ENCODE measurements at places on chromosomes 7 and 10.

GRCh38 chr10:105675333-105675732 lies 1034.2 kb downstream of the SORCS3 start:
- no peak for DNase-seq

GRCh38 chr10:72328045-72328828 lies 26.5 kb downstream of the DNAJB12 start:
- DNase-seq, result peak; percentile 45

DNA sequence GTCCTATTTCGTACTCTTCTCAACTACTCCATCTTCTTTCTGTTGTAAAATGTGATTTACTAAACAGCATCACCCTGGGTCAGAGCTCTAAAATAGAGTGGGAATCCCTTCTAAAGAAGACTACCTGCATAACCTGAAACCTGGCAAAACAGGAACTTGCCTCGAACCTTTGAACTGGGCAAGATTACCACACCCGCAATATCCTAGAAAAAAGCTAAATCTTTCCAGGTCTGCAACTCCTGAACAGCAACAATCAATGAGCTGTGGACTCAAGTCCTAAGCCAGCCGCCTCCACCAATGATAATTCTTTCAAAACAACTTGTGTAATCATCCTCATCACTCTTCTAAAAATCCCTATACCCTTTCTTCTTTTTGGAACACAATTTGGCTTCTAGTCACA lies 824.2 kb upstream of the COBL start:
- no peak for DNase-seq

- DNase-seq, result no peak
These were observed 8.5 kb downstream of the RASSF4 start for GRCh38 chr10:44968091-44968490.

DNA sequence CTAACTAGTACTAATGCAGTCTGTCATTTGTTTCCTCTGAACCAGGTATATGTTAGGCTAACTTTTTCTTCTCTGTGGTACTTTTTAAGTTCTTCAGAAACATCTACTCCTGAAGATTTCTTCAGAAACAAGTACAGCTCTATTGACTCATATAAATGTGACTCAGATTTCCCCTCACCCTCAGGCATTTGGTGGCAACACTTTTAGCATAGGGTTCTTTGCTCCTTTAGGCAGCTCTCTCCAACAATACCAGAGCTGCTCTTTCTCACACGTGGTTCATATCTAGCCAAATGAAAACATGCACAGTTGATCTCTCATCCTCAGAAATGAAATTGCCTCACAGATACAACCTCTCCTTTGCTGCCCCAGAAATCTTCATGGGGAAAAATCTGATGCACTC lies 939.8 kb downstream of the SORCS1 start:
- DNase-seq, result no peak

DNA sequence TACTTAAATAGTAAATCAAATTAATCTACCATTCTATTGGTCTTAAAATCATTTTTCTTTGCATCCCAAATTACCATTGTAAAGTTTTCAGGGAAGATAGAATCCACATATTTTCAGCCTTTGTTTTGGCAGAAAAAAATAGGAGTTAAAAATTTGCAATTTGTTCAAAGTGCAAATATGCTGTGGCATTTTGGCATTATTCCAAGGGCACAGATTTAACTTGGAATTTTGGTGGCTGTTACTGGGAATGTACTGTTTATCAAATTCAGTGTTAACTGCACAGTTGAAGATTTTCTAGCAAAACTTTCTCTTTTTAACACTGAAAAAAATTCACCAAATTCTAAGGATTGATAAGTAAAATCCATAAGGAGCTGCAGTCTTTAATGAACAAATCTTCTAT lies 151.0 kb upstream of the HDAC9 start:
- DNase-seq, result no peak

- DNase-seq, result no peak
These were observed 4.1 kb upstream of the CEP41 start for GRCh38 chr7:130444751-130445407.

GRCh38 chr7:91089382-91089963 lies 174.8 kb upstream of the FZD1 start:
- peak; percentile 26 for DNase-seq

- DNase-seq, result no peak
These were observed 177.7 kb downstream of the SKIDA1 start for GRCh38 chr10:21347785-21348170.

DNA sequence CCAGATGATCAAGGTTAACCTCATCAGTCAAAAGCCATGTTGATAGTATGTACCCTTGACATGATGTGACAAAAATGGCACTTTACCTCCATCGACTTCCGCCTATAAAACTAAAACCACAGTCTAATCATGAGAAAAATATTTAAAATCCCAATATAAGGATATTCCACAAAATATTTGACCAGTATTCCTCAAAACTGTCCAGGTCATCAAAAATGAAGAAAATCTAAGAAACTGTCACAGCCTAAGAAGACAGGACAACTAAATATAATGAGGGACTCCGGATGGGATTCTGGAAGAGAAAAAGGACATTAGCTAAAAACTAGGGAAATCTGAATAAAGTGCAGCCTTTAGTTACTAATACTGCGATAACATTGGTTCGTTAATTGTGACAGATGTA lies 67.6 kb downstream of the XPNPEP1 start:
- DNase-seq, result no peak

DNA sequence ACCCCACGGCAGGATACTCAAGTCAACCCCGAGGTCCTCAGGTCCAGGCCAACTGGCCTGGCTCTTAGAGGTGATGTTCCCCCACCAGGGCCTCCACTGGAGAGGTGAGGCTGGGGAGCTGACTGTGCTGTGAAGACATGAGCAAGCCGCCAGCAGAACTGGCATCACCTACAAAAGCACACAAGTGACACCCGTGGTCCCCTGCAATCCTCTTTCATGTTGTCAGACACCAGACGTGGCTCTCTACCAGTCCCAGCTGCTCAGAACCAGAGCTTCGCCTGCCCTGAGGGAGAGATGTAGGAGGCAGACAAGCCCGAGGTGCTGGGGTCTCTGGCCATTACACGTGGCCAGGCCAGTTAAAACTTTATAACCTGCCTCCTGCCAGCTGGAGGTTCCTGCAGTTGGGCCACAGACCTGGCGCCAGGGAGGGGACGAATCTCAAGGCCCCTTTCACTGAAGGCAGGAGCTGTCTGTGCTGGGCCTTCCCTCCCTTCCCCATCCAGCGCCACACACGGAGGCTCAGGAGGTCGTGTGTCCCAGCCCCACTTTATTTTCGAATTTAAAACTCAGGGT lies 2.2 kb downstream of the COMTD1 start:
- no peak for DNase-seq

- DNase-seq, result no peak
These were observed 253.1 kb upstream of the SHH start for GRCh38 chr7:156065400-156065799.

GRCh38 chr10:85003083-85003482 lies 674.7 kb downstream of the CCSER2 start:
- DNase-seq, result no peak

GRCh38 chr7:118747473-118747872 lies 523.0 kb downstream of the ANKRD7 start:
- no peak for DNase-seq

DNA sequence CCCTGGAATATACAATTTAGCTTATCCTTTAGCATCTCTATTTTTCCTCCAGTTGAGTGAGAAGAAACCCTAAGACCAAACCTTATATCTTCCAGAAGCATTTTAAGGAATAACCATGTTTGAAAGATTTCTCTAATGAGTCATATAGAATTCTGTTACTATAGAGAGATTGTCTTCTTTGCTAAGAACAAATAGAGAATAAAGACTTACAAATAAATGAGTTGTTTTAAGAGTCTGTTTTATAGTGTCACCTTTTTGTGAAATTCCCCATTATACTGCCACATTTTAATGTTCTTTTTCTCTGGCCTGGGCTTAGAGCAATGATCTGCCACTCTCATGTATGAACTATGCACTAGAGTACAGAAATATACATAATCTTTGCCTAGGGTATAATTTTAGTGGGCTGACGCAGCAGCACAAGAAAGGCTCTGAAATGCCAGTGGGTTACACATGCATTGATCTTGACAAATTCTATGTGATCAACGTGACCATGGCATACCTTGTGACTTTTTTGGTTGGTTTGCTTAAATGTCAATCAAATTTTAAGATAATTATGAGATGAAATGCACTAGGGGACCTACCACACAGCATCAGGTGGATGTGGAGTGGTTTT lies 145.1 kb upstream of the MKLN1 start:
- no peak for DNase-seq

DNA sequence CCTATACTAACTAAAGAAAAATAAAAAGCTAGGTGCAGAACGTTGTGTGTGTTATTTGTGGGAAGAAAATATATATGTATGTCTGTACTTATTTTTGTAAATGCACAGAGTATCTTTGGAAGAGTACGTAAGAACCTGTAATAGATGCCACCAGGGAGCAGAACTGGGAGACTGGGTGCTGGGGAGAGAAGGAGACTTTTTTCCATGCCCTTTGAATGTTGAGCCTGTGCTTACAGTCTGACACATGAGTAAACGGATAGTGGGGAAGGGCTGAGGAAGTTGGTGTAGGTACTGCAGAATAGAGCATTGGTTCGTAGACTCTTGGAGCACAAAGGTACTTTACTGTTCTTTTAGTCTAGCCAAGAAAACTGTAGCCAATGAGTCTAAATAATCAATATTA lies 1.3 kb upstream of the SCRN1 start:
- DNase-seq, result no peak

GRCh38 chr10:120455004-120455403 lies 2.0 kb upstream of the PLPP4 start:
- no peak for DNase-seq

DNA sequence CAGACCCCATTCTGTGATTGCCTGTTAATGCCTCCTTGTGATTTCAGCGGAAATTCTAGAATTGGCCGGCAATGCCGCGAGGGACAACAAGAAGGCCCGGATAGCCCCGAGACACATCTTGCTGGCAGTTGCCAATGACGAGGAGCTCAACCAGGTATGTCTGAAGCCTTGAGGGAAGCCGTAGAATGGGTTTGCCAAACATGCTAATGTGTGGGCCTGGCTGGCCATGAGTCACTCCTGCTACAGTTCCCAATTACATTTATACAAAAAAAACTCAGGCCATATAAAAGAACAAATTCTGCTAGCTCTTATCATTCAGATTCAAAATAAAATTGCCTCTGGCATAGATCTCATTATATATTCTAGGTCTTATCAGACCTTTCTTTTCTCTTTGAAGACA lies 37.4 kb downstream of the MACROH2A2 start:
- DNase-seq, result no peak

- no peak for DNase-seq
These were observed 315.0 kb downstream of the IPMK start for GRCh38 chr10:57952741-57953140.

- no peak for DNase-seq
These were observed 132.9 kb upstream of the FAM3C start for GRCh38 chr7:121529003-121529402.

GRCh38 chr7:50598460-50599343 lies 33.5 kb upstream of the DDC start:
- DNase-seq, result no peak

DNA sequence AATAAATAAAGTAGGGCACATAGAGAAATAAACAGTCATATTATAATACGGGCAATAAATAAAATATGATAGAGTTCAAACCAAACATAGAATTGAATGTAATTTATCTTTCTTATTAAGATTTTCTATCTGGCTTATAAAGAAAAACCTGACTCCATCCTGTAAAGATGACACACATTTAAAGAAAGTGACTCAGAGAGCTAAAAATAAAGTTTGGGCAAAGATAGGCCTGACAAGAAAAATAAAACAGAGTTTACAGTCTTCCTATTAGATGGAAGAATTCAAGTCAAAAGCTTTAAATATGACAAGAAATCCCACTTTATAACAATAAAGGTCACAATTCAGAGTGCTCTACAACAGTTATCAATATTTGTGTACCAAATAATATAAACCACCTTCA lies 580.6 kb downstream of the PHTF2 start:
- DNase-seq, result no peak

DNA sequence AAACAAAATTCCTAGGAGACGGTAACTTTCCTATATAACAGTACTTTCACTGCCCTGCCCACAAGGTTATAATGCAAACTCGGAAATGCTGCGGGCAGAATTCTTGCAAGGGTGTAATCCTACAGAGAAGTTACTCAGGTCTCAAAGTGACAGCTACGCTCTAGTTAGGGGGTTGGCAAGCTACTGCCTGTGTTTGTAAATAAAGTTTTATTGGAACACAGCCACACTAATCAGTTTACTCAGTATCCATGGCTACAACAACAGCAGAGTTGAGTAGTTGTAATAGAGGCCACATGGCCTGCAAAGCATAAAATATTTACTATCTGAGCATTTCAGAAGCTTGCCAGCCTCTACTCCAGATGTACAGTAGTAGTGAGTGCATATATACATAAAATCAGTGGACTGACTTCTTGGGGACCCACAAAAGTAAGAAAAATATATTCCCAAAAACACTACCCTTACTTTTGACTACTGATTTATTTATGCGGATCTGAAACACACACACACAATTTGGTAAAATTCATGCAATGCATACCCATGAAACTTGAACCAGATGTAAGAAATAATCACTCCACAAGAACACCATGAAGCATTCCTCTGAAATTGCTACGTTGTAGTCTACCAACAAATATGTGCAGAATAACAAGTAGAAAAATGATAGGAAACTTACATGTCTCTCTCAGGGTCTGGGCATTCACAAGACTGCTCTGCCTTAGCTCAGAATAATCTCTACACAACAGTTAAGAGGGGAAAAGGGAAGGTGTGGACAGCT lies 53.0 kb downstream of the SMURF1 start:
- no peak for DNase-seq

GRCh38 chr7:48660306-48660870 lies 264.0 kb upstream of the CDC14C start:
- no peak for DNase-seq

DNA sequence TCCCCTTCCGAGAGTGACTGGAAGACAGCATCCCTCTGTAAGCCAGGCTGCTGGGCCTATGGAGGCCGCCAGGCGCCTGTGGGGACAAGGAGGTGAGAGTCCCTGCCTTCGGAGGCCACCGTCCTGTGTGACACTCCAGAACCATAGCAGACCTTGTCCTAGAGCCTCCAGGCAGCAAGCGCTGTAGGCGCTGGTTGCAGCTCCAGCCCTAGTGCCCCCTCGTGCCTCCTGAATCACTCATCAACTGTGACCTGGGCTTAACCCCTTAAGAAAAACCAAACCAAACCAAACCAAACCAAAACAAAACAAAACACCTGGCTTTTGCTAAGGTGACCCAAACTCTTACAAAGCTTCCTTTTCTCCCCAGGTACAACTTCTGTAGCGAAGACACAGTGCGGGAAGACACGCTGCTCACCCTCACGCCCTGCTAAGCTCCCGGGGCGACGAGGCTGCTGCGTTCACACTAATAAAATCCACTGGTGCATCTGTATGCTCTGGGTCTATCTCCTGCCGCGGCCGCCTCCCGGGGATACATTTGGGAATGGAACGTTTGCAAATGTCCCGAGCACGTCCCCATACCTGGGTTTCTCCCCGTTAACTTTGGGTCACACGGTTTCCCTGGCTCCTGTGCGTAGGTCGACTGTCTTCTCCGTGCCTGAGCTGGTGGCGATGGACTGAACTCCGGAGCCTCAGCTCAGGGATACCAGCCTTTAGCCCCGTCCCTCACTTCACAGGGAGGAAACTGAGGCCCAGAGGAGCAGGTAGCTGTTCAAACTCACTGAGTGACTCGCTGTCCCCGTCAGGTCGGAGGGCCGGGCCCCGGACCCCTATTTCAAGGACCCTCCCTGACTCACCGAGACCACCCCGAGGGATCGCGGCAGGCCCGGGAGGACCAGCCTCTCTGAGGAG lies 11.8 kb upstream of the PNLIPRP2 start:
- no peak for DNase-seq

Data from kidney glomerular epithelial cell (primary cell).